ENCODE measurements at places on chromosomes 1 and 21. TPM values are rescaled to one million over a fixed set of nuclear protein-coding genes. Genes with fewer than 3 reads are reported as not detected.
A peak's percentile ranks its signal among the peaks of the same experiment; 100 is the strongest.

- DNase-seq = peak; percentile 88
These were observed 9.1 kb downstream of the IFI6 start for GRCh38 chr1:27662707-27663393.

DNA sequence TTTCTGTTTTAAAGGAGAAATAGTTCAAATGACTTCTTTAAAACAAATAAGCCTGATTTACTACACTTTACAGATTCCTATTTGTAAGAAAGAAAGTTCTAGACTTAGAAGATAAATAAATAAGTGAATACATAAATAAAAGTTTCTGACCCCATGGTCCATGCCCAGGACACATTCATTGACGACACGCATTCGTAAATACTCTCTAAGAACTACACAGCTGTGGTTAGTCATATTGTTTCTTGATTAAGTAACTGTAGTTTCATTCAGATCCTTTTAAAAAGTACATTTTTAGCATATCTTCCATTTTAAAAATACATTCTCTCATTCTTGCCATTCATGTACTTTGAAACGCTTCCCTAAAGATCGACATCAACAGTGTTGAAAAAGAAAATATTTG, 497.4 kb downstream of the SETD4 start:
- no peak for DNase-seq

DNA sequence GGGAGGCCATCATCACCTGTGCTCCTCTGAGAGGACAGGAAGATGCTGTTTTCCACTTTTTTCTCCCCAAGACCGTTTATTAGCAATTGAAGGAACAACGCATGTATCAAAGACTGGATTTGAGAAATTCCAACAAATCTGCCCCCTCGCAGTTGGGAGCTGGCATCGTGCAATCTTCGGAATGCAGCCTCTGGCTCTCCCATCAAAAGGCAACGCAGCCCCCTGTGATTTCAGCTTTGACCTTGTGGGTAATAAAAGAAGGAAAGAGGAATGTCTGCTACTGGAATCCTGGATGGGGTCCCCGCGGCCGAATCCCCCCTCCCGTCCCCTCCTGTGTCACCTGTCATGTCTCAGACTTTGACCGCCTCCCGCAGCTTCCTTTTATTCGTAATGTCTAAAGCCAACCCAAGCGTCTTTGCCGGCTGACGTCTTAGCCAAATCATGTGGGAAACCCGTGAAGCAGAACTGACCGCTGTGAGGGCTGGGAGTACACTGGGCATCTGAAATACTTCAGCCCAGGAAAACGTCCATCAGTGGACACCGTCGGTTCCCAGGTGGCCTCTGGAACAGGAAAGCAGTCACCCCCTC, 101.5 kb downstream of the WDR4 start:
- peak; percentile 51 for DNase-seq

GRCh38 chr21:31530897-31531705, 128.4 kb upstream of the SOD1 start:
- no peak for DNase-seq

DNA sequence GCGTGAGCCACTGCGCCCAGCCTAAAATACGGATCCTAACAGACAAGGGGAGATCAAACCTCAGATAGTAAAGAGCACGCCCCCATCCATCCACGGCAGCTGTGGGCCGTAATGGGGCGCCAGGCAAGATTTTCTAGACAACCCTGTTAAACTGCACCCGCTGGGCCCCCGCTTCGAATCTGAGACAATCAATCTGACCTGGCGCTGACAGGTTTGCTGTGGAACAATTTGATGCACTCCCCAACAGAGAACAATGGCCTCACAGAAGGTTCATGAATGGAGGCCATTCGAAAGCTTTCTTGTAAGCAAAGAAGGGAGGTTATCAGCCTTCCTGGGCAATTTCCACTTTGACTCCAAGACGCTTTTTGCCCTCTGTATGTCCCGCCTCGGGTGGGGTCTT, 30.5 kb downstream of the CLSTN1 start:
- DNase-seq = no peak

DNA sequence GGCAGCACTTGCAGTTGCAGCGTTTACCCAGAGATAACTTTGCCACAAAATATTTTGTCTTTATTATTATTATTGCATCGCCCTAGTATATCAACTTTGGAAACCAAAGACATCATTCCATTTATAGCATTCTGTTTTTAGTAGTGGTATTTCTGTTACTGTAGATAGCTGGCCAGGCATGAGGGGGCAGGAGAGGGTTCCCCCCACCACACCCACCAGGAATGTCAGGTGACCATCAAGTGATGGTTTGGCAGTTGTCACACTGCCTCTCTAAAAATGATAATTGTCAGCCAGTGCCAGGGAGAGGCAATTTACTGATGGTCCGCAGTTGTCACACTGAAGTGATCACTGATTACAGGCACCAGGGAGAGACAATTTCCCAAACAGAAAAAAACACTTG, 135.6 kb downstream of the TSEN15 start:
- no peak for DNase-seq

DNA sequence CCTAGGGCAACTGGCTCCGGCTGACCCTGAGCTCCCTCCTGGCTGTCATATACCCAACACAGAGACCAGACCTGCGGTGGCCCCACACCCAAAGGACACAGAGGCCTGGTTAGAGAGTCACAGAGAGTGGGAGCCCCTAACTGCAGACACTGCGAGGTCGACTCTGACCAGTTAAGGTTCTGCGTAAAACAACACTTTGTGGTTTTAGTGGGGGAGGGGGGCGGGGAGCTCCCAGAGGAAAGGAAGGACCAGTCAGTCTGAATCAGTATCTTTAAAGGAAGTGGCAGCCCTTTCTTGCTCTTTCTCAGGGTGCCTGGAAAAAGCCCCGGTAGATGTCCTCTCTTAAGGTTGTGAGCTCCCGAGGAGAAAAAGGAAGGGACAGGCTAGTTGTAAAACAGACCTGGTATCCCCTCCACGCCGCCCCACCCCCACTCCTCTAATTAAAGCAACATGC, 2.4 kb downstream of the SSBP3 start:
- no peak for DNase-seq

DNA sequence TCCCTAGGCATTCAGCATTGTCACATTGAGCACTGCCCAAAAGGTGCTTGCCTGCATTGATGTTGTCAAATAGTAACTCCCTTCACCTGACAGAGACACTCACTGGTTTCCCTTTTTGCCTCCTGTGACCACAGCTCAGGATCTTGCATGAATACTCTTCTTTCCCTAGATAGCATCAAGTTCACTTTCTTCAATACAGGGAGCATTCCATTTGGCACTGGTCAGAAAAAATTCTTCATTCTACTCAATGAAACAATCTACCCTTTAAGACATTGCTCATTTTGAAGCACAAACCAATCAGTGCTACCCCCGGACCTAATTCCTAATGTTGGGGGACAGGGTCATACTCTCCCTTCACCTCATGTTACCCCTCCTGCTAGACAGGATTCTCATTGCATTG, 319.0 kb upstream of the SNX7 start:
- DNase-seq = no peak

DNA sequence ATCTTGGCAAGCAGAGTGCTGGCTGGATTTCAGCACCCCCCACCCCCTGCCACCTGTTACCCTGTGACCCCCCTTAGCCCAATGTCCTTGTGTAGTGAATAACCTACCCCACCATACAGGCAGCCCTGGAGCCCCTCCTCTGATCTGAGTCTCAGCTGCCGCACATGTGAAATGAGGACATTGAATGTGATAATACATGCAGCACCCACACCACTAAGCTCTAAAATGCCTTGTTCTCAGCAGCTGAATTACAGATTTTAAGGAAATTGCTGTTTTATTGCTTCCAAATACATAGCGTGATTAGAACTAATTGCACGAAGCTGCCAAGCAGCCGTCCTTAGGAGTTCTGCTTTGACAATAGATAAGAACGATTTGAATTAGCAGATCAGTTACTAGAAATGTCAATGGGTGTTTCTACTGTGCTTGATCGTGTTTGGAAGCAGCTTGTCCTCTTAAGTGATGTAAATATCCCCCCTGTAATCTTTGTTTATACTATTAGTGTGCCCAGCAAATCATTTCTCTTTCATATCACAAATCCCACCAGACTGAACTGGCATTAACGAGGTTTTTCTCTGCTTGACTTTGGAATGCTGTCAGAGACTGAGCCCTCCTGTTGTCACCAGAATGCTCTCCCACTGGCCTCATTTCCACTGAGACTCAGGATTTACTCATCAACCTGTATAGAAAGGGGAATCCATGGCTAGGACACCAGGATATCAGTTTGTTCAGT, 4.9 kb downstream of the SLAMF8 start:
- DNase-seq = no peak

- no peak for DNase-seq
These were observed 162.0 kb downstream of the NTPCR start for GRCh38 chr1:233112186-233113008.

DNA sequence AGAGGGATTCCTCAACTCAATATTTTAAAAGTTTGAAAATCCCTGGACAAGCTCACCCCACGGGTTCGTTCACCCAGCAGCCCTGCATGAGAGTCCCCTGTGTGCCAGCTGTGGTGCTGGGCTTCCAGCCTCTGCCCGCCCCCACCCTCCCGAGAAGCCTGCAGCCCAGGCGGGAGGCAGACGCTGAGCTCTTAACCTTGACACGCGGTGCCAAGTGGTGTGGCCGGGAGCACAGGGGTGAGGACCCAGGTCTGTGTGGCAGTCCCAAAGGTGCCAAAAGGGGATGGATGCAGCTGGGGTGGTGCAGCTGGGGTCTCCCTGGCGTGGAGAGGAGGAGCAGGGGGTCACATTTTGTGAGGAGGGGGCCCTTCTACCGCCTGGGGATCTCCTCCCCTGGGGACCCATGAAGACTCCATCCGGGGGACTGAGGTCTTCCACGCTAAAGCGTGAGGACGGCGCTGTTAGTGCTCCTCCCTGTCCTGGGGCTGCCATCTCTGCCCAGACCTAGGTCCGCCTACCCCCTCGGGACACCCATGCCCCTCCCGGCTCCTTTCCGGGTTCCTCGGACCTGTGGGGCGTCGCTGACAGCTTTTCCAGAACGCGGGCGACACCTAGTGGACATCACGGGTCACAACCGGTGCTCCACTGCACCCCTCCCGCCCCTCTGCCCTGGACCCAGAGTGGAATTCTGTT, 12.9 kb downstream of the PLA2G2F start:
- peak; percentile 79 for DNase-seq

DNA sequence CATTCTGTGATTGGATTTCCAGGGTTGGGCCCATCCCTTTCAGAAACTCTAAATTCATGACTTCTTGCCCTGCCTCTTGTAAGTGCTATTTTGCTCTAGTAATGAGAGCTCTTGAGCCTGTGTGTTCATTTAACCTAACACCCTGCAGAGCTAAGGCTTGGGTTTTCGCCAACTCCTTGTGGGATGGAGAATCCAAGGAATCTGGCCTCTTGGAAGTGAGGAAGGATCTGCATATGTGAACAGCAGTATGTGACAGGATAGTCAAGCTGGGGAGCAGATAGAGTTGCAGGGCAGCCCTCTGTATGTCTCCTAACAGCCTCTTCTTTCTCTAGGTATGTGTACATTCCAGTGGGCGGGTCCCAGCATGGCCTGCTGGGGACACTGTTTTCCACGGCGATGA, 258.9 kb downstream of the HHAT start:
- no peak for DNase-seq

DNA sequence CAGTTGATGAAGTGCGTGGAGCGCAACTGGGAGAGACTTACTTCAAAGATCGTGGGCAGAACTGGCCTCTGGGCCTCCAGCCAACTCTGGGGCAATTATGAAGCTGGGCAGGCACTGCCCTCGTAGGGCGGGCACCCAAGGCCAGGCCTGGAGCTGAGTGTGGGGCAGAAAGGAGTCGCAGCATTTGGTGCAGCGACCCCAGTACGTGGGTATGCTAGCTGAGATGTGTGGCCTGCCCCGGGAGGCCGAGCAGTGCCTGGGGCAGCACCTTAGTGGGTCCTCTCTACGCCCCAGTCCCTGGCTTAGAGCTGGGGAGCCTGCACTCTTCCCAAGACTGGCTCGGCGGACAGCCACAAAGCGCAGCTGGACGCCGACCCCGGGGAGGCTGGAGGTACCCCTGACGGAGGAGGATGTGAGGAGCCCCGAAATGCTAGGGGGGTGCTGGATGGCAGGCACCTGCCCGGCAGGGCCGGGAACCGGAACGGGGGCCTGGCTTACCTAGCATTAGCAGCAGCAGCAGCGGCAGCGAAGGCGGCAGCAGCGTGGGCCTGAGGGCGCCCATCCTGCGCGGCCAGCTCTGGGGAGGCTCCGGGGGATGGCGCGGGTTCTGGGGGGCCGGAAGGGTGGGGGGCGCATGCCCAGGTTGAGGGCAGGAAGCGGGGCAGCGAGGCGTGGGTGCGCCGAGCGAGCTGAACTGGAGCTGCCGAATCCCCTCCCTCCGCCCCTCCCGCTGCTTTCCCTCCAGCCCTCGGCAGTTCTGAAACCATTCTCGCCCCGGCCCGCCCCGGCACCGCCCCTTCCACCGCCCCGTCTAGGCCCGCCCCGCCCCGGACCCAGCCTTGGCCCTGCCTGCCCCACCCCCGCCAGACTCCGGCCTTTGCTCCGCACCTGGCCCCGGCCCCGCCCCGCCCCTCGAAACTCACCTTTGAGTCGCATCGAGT, at the start of gene IGSF8:
TSS of gene IGSF8 (minus strand) at position 709 of the 941 bp plus-strand sequence. CDS start at position 562, 147 bp downstream.
- peak; percentile 93 for DNase-seq

GRCh38 chr21:27001526-27001925, 34.6 kb upstream of the ADAMTS5 start:
- no peak for DNase-seq

DNA sequence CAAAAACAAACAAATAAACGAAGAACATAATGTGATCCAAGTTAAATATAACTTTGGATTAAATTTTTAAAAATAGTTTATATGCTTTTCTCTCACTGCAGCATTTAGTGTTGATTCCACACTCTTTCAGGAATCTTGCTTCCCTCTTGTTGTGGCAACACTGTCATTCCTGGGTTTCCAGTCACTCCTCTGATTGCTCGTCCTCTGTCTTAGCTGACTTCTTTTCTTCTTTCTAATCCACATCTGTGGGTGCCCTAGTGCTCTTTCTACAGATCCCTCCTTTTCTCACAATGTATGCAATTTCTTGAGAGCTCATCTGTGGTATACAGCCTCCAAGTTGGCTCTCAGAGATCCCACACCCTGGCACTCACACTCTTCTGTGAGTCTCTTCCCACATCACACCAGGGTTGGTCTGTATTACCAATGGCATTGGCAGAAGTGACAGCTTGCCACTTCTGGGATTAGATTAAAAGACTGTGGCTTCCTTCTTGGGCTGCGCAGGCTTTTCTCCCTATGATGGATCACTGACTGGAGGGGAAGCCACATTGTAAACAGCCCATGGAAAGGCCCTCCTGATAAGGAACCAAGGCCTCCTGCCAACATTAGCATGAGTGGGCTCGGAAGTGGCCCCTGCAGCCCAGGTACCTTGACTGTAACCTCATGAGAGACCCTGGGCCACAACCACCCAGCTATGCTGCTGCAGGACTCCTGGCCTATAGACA, 11.5 kb upstream of the MYOC start:
- no peak for DNase-seq

The SNX7 gene
- 27.7 TPM for total RNA-seq

The RNU1-3 gene
- 1,358 TPM for total RNA-seq

The FAM229A gene
- total RNA-seq = 11.1 TPM

The FCRLB gene
- 0.23 TPM for total RNA-seq

The CLIC6 gene
- total RNA-seq = 30.3 TPM

The TRABD2B gene
- total RNA-seq = 11.2 TPM

The QSOX1 gene
- total RNA-seq = 395 TPM

The CDC42SE1 gene
- total RNA-seq = 87.3 TPM

The PTPN7 gene
- total RNA-seq = 9.3 TPM

The CDK18 gene
- 76.4 TPM for total RNA-seq

The GPR37L1 gene
- 0.14 TPM for total RNA-seq

The NBPF4 gene
- not detected for total RNA-seq

The CD2 gene
- total RNA-seq = 12.5 TPM

The PRDX6 gene
- 146 TPM for total RNA-seq

The DNASE2B gene
- total RNA-seq = 0.17 TPM

The TRIM67 gene
- 0.03 TPM for total RNA-seq

The KCNJ10 gene
- total RNA-seq = not detected

Data from mucosa of gallbladder (tissue), 1 donor.